ENCODE measurements at places on chromosomes 6 and 20.

DNA sequence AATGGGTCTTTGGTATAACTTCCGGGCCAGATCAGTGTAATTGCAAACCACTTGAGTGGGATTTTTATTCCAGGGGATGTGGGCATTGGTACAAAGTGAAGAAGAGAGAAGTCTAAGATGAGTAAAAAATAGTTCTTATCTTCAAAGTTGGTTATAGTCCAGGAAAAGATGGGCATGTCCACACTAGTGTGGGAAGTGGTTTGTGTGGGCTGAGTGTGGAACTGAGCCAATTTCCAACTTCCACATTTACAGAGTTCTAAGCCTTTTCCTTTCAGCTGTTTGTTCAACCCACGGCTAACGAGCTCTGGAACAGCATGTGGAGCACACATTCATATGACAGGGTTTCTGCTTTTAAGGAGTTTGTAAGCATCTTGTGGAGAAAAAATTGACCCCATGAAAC lies 72.3 kb upstream of the IFNGR1 start:
- peak; percentile 94 for DNase-seq

DNA sequence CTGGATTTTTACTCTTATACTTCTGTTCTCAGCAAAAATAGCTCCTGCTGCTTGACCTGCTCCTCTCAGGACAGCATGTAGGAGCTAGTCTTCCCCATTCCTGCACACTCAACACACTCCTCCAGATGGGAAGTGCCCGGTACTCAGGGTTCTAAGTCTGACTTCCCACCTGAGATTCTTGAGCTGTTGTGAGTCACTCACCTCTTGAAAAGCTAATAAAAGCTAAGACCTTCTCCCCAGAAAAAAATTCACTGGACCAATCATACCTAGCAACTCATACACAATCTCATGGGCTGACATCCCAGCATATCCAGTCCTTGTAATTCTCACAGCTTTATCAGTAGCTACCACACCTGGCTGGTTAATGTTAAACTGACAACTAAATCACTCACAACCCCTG lies 53.5 kb downstream of the TRPC4AP start:
- no peak for DNase-seq

GRCh38 chr6:158516098-158516497 lies 43.8 kb upstream of the TMEM181 start:
- no peak for DNase-seq

- no peak for DNase-seq
Measured at GRCh38 chr6:154156135-154156896, 117.3 kb downstream of the OPRM1 start.

DNA sequence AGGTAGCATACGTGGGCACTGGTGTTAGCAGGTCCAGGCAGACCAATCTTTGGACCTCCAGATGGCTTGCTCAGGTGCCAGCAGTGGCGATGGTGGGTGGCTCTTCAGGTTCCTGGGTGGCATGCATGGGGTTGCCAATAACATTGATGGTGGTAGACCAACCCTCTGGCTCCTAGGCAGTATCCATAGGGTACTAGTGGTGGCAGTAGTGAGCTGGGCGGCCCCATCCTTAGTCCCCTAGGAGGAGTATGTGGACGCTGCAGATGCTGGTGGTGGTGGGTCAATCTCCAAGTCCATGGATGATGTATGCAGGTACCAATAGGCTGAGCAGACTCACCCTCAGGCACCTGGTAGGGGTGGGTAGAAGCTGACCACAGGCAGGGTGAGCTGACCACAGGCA lies 70.6 kb downstream of the ZC2HC1B start:
- DNase-seq = no peak

- no peak for DNase-seq
Measured at GRCh38 chr6:132780770-132781371, 17.6 kb downstream of the SLC18B1 start.

- no peak for DNase-seq
Measured at GRCh38 chr6:43170417-43170930, 595 bp upstream of the SRF start.

GRCh38 chr6:6665555-6666243 lies 77.2 kb downstream of the LY86 start:
- no peak for DNase-seq

Data from CD14-positive monocyte (primary cell).